ENCODE measurements at places on chromosomes 7 and 10. TPM values are rescaled to one million over a fixed set of nuclear protein-coding genes. Genes with fewer than 3 reads are reported as not detected.
A peak's percentile ranks its signal among the peaks of the same experiment; 100 is the strongest.

Gene C10orf143
- total RNA-seq: 0.62 TPM

Gene WASL
- 45.3 TPM for total RNA-seq

DNA sequence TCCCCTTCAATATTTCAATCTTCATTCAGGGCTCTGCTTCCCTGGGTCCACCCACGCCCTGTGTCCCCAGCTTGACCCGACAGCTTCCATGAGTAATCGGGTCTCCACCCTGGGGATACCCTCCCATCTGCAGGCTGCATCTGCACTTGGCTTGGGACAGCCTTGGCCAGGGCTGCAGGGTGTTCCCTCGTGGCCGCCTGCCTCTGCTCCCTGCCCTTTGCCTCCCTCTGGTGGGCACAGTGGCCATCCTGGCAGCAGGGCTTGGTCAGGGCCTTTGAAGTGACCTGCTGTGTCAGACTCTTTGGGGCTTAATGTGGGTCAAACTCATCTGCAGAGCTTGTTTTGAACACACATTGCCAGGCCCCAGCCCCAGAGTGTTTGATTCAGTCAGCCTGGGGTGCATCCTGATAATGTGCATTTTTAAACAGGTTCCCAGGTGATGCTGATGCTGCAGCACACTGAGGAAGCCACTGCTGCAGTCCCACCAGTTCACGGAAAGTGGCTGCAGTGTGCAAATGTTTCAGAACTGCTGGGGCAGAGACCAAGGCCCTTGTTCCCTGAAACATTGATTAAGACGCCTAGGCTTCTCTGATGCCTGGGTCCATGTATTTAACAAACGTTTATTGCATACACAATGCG lies 80.7 kb upstream of the SEC61G start:
- H3K27ac ChIP-seq: no peak overlapping the region
- DNase-seq: peak; percentile 77
- H3K27me3 ChIP-seq: no peaks in the 10 kb centered on the region
- H3K4me3 ChIP-seq: no peak overlapping the region
- no peaks in the 10 kb centered on the region for H3K36me3 ChIP-seq

DNA sequence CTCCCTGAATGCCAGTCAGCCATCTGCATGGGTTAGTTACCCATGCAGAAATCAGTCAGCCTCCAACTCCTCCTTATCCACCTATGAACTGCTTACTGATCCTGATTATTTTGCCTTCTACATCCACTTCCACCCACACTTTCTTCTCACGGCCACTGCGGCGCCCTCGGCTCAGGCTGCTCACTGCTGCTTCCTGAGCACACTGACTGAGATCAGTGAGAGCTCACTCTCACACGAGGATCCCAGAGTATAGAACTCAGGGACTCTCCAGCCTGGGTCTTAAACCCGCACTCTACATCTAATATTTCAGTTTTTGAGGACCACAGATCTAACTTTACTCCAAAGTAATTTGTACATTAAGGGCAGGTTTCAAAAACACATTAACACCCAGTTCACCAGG lies 64.4 kb downstream of the GRB10 start:
- no peaks in the 10 kb centered on the region for H3K27me3 ChIP-seq
- no peaks in the 10 kb centered on the region for H3K36me3 ChIP-seq
- no peak for DNase-seq
- H3K4me1 ChIP-seq: peaks cover 10% of the 10 kb centered on the region
- no peak overlapping the region for H3K4me3 ChIP-seq

DNA sequence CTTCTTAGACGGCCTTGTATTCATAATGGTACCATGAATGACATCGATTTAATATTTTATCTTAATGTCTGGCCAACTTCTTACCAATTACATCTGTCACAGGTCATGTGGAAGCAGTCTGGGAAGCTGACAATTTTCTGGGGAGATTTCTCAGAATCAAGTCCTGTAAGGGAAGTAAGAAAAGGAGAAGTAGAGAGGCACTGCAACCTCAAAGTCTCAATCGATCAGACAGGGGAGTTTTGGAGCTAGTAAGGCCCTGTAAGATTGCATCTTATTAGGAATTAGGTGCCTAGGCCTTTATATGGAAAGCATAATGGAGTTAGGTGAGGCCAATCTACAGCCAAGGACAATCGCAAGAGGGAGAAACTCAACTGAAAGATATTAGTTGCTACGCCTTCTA lies 694.6 kb upstream of the SORCS1 start:
- H3K36me3 ChIP-seq: no peaks in the 10 kb centered on the region
- no peak for DNase-seq
- H3K27me3 ChIP-seq: no peaks in the 10 kb centered on the region
- peaks cover 15% of the 10 kb centered on the region for H3K4me1 ChIP-seq
- H3K4me3 ChIP-seq: no peak overlapping the region

DNA sequence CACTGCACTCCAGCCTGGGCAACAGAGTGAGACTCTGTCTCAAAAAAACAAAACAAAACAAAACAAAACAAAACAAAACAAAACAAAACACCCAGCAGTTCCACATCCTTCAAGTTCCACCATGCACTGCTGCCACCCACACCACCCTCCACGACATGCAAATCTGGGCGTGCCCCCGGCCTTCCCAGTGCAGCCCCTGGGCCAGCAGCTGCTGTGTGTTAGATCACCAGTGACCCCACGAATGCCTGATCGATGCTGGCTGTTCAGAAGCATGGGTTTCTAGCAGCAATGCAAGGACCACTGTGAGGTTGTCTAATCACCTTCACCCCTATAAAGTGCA lies 36.3 kb downstream of the ELFN1 start:
- no peak for DNase-seq
- no peaks in the 10 kb centered on the region for H3K27me3 ChIP-seq
